Activated CD4-positive, alpha-beta memory T cell treated with anti-CD3 and anti-CD28 coated beads for 36 hours (primary cell): ENCODE measurements at places on chromosomes 6 and 20.
A peak's percentile ranks its signal among the peaks of the same experiment; 100 is the strongest.

DNA sequence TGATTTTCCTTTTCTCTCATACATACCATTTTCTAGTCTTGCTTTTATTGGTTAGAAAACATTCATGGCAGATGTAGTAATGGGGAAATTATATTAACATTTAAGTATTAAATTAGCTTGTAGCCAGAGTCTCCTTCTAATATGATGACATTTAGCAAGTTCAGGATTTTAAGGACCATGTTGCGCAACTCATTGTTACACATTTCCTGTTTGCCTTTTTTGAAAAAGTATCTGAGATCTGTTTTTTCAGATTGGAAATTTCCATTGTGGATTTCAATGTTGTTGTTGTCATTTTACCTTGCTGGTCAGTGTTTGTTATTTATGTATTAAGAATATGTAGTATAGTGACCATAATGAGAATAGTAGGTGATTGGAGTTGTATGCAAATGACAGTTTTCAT is 38.7 kb downstream of the CDKAL1 start:
- no peak for DNase-seq

- DNase-seq, result no peak
These were observed 5.0 kb downstream of the TNFRSF6B start for GRCh38 chr20:63701329-63702035.

- no peak for DNase-seq
These were observed 59.0 kb upstream of the THEMIS start for GRCh38 chr6:127959869-127960268.

DNA sequence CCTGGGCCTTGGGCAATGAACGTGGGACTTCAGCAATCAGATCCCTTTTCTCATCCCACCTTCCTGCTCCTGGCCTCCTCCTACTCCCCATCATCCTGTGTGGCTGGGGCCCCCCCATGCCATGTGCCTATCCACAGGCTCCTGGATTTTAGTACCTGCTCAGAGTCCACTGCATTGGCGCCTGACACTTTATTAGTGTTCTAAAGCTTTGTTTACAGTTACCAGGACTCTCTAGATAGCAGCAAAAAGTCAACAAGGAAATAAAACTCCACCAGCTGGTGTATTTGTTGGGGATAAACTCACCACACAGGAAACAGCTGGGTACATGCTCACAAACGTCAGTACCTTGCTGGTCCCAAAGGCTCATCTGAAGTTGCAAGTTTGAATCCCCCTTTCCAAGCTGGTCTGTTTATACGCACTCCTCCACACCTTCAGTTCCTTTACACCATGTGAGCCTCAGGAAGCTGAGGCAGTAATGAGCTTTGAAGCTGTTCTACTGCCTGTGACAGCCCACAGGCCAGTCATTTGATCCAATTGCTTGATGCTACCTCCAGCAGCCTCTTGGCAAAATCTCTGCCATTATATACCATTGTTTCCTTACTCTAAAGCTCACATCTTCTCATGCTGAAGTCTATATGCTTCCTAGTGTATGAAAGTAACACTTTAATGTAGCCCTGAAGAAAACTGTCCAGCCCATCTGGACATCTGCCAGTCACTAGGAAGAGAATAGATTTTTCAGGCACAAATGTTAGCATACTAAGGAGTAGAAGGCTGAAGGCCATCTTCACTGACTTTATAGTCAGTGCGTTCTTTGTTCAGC is 76.6 kb downstream of the ANKEF1 start:
- no peak for DNase-seq

GRCh38 chr6:158011980-158012566 is 30.4 kb downstream of the SYNJ2 start:
- DNase-seq, result no peak

DNA sequence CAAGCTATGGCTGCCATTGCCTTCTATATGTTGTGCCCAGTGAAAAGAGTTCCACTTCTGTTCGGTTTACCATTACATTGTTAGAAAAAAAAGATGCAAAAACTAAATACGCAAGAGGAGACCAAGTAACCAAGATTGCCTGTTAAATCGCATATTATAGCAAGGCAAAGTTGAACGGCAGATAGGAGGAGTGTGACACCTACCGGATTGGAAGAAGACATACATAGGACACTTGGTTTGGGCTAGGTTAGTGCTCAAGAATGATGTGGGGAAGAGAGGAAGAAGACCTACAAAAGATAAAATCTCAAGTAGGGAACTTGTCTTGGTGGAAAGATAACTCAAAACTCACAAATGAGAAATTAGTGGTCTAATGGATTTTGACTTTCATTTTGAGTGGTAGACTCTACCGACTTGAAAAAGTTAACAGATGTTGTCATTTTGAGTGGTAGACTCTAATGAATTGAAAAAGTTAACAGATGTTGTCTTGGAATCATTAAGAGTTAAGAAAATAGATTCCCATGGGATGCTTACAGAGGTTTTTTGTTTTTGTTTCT is 95.5 kb downstream of the F13A1 start:
- DNase-seq, result no peak

GRCh38 chr6:33613795-33614168 is 7.3 kb upstream of the ITPR3 start:
- no peak for DNase-seq

- DNase-seq, result no peak
These were observed 23.0 kb downstream of the APCDD1L start for GRCh38 chr20:58492074-58492718.

GRCh38 chr20:63961664-63962425 is 5.6 kb upstream of the UCKL1 start:
- no peak for DNase-seq

DNA sequence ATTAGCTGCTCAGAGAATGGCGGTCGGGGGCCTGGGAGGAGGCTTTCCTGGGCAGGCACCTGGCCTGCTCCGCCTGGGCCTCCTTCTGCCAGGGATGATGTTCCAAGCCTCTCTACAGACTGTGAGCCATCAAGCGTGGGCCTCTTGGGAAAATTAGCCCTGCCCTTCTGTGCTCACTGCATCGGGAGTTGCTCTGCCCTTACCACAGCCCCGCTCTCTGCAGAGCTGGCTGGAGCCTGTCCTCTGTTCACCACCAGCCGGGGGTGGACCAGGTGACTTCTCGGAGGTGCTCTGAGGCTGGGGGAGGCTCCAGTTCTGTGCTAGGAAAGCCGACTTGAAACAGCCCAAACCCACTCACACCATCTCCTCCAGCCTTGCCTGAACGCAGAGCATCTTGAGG is 24.2 kb downstream of the MDGA1 start:
- DNase-seq, result no peak

- no peak for DNase-seq
These were observed 40.4 kb downstream of the CPNE5 start for GRCh38 chr6:36798852-36799251.

- no peak for DNase-seq
These were observed 44.4 kb downstream of the COL9A1 start for GRCh38 chr6:70258483-70258882.

DNA sequence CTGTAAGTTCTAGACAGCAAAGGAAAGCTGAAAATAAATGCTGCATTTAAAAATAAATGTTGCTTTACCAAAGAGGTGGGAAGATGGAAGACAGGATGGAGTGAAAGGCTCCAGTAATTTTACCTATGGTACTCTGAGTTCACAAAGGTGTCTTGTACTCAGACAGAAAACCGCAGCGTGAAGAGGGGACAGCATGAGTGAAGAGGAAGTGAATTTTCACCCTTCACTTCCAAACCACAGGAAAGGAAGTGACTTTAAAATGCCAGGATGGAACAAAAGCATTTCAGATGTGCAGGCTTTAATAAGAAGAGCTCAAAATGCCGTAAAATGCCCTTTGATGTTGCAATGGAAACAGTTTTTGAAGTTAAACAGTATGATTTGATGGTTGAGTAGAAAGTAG is 91.2 kb upstream of the TINAG start:
- DNase-seq, result no peak

DNA sequence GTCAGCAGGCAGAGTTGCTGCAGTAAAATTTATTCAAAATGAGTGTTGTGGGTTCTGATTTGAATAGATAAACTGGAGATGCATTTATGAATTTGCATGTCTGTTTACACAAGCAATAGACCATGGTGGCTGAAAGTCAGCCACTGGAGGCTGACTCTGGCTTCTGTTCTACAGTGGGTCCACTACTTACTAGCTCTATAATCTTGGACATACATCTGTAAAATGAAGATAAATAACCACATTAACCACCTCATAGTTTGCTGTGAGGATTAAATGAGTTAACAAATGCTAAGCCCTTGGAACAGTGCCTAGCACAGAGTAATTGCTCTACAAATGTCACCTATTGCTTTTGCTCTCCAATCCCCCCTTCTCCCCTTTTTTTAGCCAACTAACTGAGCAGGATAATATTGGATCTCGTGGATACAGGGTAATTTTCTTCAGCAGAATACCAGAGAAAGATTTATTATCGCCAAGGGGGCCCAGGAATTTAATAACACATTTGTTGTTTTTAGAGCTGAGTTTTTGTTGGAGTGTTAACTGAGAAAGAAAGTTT is 1.4 kb upstream of the PM20D2 start:
- DNase-seq, result peak; percentile 25

DNA sequence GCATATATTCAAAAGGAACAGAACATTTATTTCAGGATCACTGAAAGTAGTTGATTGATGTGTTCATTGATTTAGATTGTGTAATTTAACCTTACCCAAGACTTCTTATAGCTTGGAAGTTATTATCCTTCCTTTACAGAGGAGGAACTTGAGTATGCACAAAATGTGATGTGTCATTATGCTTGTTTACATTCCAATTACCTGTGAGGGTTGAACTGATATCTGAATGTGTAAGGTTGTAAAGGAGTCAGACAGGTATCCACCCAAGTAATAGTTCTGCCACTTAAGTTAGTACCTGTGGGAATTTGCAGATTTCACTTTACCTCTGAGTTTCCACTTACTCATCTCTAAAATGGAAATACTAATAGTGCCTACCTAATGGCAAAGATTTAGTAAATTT is 668.2 kb downstream of the DOK5 start:
- DNase-seq, result no peak

- no peak for DNase-seq
These were observed 110.9 kb downstream of the CDC5L start for GRCh38 chr6:44498436-44498835.

GRCh38 chr6:19309661-19310060 is 527.5 kb upstream of the ID4 start:
- no peak for DNase-seq

GRCh38 chr6:76940191-76940590 is 523.1 kb downstream of the HTR1B start:
- DNase-seq, result no peak

DNA sequence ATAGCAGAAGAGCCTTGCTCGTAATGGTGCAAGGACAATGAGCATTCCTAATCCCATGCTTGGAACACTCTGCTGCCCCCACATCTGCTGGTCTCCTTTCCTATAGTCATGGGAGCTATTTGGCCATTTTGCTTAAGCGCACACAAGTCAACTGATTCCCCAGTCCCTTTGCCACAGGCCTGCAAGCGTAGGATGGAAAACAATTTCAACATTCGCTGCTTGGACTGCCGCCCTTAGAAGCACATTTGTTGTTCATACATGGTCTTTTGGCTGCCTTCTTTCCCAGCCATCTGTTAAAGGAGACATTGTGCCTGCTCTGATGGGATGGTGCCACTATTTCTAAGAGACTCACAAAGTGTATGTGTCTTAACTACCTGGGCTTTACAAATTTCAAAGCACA is 96.9 kb downstream of the RFX6 start:
- DNase-seq, result no peak

DNA sequence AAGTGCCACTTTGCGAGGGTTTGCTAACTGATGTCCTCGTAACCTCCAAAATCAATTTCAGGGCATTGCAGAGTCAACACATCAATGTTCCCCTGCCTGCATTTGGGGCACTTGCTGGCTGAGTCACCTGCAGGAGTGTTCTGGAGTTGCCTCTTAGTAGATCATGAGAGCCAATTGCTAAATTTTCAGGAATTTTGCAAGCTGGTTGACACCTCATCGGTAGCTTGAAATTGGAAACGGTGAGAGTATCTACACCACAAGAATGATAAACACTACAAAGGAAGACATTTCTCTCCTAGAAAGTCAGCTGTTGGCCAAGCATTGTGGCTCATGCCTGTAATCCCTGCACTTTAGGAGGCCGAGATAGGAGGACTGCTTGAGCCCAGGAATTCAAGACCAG is 10.8 kb upstream of the BFSP1 start:
- no peak for DNase-seq

GRCh38 chr6:13377054-13377758 is 48.9 kb upstream of the TBC1D7 start:
- no peak for DNase-seq

DNA sequence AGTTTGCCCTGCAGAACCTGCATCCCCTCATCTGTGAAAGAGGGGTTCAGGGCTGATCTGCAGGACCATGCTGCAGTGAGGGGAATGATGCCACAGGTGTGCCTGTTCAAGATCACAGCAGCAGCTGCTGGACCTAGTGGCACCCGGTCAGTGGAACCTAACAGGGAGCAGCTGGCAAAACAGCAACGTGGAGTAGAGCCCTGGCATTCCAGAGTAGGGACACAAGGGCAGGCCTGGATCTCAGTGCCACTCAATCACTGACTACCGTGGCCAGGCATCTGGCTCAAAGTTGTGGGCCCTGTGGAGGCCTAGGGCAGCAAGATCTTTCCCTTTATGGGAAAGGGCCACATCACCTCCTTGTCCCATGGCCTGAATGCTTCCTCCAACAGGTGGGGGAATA is 62.2 kb downstream of the INSM1 start:
- DNase-seq, result no peak

DNA sequence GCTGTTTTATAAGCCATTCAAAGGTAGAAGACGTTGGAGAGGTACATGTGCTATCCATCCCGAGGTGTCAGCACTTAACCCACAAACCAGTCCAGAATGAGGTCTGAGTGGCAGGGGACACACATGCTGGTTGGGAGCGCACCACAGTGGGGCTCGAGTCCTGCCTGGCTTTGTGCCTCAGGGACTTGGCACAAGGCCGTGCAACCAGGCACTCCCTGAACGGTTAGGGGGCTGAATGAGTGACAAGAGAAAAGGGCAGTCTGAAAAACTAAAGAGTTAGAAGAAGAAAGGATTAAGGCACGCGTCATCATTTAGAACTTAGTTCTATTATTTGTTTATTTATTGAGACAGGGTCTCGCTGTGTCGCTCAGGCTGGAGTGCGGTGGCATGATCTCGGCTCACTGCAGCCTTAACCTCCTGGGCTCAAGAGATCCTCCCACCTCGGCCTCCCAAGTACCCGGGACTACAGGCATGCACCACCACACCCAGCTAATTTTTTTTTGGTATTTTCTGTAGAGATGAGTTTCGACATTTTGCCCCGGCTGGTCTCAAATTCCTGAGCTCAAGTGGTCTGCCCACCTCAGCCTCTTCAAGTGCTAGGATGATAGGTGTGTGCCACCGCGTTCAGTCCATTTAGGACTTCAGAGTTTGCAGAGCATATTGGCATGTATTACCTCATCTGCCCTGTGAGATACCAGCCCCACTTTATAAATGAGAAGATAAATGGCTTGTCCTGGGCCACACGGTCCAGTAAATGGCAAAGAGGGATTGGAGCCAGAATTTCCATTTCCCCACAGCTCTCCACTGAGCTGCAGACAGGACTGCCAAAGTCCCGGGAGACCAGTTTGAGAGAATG is 47.4 kb upstream of the IRF4 start:
- DNase-seq, result no peak

DNA sequence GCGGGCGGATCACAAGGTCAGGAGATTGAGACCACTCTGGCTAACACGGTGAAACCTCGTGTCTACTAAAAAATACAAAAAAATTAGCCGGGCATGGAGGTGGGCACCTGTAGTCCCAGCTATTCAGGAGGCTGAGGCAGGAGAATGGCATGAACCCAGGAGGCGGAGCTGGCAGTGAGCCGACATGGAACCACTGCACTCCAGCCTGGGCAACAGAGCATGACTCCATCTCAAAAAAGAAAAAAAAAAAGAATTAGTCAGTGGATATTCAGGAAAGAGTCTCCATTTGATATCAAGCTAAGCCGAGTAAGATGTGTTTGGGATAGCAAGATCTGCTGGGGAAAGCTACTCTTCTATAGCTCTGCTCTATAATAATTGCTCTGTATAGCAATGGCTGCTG is 41.0 kb downstream of the MOCS1 start:
- DNase-seq, result no peak
